ENCODE measurements at places on chromosomes 4 and X. TPM values are rescaled to one million over a fixed set of nuclear protein-coding genes. Genes with fewer than 3 reads are reported as not detected.

CASK gene
- total RNA-seq, result 78.3 TPM

UCP1 gene
- not detected for total RNA-seq

SLC6A8 gene
- 9.8 TPM for total RNA-seq

CCDC110 gene
- total RNA-seq, result 2.0 TPM

TBC1D9 gene
- total RNA-seq, result 25.4 TPM

DNAJB14 gene
- total RNA-seq, result 30.0 TPM

FHIP1A gene
- total RNA-seq, result under 0.01 TPM

RELL1 gene
- 71.0 TPM for total RNA-seq

CNGA1 gene
- total RNA-seq, result not detected

RHOXF2B gene
- not detected for total RNA-seq

PRDX4 gene
- total RNA-seq, result 189 TPM

IRS4 gene
- total RNA-seq, result not detected

EMCN gene
- total RNA-seq, result not detected

LONRF3 gene
- 0.33 TPM for total RNA-seq

HTT gene
- 41.8 TPM for total RNA-seq

KCNIP4 gene
- total RNA-seq, result not detected

PSAPL1 gene
- not detected for total RNA-seq

GLRA3 gene
- not detected for total RNA-seq

ADAM29 gene
- not detected for total RNA-seq

ZBED1 gene
- total RNA-seq, result 27.7 TPM

RNF128 gene
- 8.1 TPM for total RNA-seq

TMEM31 gene
- total RNA-seq, result not detected

TMEM128 gene
- total RNA-seq, result 21.3 TPM

AREG gene
- total RNA-seq, result 1.5 TPM

MAGEA4 gene
- total RNA-seq, result not detected

HERC6 gene
- 12.9 TPM for total RNA-seq

RHOH gene
- total RNA-seq, result not detected

TMPRSS11D gene
- total RNA-seq, result not detected

MAMLD1 gene
- total RNA-seq, result 0.77 TPM

NSD2 gene
- 68.4 TPM for total RNA-seq

POU3F4 gene
- total RNA-seq, result not detected

BANK1 gene
- total RNA-seq, result 0.26 TPM

ADGRG2 gene
- under 0.01 TPM for total RNA-seq

RASGEF1B gene
- total RNA-seq, result 0.51 TPM

ADH1C gene
- total RNA-seq, result 0.83 TPM

IL3RA gene
- total RNA-seq, result not detected

TCEAL3 gene
- total RNA-seq, result 21.6 TPM

PABPC5 gene
- 4.4 TPM for total RNA-seq

CLDN34 gene
- total RNA-seq, result not detected

SPATA18 gene
- 17.7 TPM for total RNA-seq

SPANXB1 gene
- total RNA-seq, result not detected

DCHS2 gene
- under 0.01 TPM for total RNA-seq
